ENCODE measurements at places on chromosomes 7 and 10.
A peak's percentile ranks its signal among the peaks of the same experiment; 100 is the strongest.

DNA sequence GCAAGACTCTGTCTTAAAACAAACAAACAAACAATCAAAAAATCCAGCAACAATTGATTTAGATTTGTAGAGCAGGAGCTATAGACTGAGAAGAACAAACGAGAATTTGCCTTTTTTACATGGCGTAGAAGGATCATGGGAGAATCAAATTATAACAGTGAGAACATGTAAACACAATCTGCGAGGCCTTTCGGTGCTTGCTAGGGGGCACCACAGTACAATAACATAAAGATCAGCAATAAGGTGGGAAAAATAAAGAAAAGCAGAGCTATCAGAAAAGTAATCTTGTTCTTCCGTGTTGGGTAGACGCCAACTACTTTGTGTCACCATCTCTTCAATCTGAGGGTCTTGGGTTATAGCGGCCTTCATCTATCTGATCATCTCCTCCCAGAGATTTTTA is 82.2 kb downstream of the NOD1 start:
- no peak for DNase-seq
- no peak overlapping the region for H3K4me3 ChIP-seq
- H3K36me3 ChIP-seq, result no peaks in the 10 kb centered on the region
- no peaks in the 10 kb centered on the region for H3K4me1 ChIP-seq

DNA sequence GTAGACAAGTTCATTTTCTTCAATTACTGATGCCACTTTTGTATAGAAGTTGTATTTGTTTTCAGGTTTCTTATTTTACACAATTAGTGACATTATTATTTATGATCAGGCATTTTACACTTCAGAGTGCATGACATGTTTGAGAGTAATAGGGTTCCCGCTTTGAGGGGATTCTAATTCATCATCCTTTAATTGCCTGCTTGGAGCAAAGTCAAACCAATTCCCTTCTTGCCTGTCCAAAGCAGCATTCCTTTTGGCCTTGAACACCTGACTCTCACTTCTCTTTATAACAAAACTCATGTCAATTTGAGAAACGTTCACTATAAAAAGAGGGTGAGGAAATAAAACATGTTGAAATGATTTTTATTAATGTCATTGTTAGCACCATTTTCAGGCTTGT is 1149.4 kb downstream of the NXPH1 start:
- H3K4me1 ChIP-seq, result no peaks in the 10 kb centered on the region
- no peak for DNase-seq
- H3K4me3 ChIP-seq, result no peak overlapping the region
- H3K36me3 ChIP-seq, result no peaks in the 10 kb centered on the region
- H3K27ac ChIP-seq, result no peak overlapping the region

DNA sequence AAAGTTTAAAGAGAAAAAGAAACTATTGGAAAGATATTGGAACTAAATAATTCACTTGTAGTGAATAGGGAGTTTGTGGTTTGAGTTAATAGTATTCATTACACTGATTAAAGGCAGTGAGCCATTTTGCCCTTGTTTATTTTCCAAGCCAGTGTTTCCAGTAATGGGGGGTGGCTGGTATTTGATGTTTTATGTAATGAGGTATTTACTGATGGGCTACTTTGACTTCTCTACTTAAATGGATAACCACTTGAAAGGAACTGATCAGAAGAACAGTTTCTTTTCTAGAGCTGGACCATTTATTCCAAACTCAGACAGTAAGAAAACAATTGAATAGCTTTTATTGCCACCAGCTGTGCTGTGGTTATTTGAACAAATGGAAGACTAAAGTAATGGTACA is 227.0 kb upstream of the HDAC9 start:
- H3K4me1 ChIP-seq, result no peaks in the 10 kb centered on the region
- no peak overlapping the region for H3K4me3 ChIP-seq
- peaks cover 4% of the 10 kb centered on the region for H3K27me3 ChIP-seq
- DNase-seq, result no peak
- H3K36me3 ChIP-seq, result no peaks in the 10 kb centered on the region

- no peak for DNase-seq
- no peaks in the 10 kb centered on the region for H3K36me3 ChIP-seq
- no peak overlapping the region for H3K4me3 ChIP-seq
- H3K27ac ChIP-seq, result no peak overlapping the region
These were observed 92.8 kb downstream of the CHN2 start for GRCh38 chr7:29287366-29287765.

GRCh38 chr10:62583876-62584615 is 209.9 kb downstream of the ZNF365 start:
- no peaks in the 10 kb centered on the region for H3K27me3 ChIP-seq
- H3K4me1 ChIP-seq, result peaks cover 47% of the 10 kb centered on the region
- H3K4me3 ChIP-seq, result peak overlapping the region; percentile 24

GRCh38 chr10:71217266-71218045 is 5.1 kb downstream of the UNC5B start:
- DNase-seq, result no peak
- peak overlapping the region; percentile 64 for H3K27ac ChIP-seq
- H3K4me1 ChIP-seq, result peaks cover 23% of the 10 kb centered on the region

DNA sequence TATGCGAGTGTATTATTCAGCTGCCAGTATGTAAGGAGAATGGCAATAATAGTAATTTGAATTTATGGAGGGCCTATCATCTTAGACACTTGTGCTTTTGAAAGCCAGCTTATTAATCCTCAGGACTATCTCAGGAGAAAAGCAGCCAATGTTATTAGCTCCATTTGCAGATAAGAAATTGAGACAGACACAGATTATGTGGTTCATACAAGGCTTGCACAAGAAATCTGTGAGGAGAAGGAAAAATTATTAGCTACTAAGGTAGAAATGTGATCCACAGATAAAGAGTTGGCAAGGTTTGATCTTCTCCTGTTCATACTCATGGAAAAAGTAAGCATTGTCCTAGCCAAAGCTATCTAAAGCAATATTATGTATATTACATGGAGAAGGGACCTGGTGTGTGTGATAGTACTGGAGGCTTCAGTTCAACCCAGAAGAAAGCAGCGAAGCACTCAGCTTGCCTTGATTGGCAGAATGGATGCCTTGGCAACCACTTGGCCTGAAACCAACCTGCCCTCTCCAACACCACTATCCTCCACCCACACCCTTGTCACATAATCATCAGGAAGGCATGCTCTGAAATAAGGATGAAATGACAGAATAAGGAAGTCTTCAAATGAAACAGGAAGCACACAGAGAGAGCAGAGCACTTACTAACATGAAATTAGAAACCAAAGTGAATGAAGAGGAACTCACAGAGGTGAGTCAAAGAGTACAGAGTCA is 18.0 kb downstream of the MACC1 start:
- H3K27ac ChIP-seq, result peak overlapping the region; percentile 70
- DNase-seq, result no peak
- no peaks in the 10 kb centered on the region for H3K27me3 ChIP-seq
- no peak overlapping the region for H3K4me3 ChIP-seq
- peaks cover 25% of the 10 kb centered on the region for H3K4me1 ChIP-seq

DNA sequence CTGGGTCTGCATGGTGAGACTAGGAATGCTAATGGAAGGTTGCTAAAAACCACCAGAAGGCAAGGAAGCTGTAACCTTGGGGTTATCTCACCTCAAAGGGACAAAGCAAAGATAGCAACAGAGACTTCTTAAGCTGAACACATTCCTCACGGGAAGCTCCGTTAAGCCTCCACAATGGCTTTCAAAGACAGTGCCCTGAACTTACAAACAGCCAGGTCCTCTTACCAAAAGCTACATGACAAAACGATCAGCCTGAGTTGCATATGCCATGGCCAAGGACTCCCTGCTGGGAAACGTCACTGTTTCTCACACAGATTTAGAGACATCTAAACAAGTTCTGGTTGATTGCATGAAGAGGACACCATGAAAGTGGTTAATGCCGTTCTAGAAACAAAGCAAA is 52.7 kb downstream of the HTR5A start:
- no peaks in the 10 kb centered on the region for H3K4me1 ChIP-seq
- no peaks in the 10 kb centered on the region for H3K27me3 ChIP-seq
- no peak overlapping the region for H3K27ac ChIP-seq
- no peak overlapping the region for H3K4me3 ChIP-seq
- no peaks in the 10 kb centered on the region for H3K36me3 ChIP-seq
- DNase-seq, result no peak

- no peaks in the 10 kb centered on the region for H3K4me1 ChIP-seq
- DNase-seq, result no peak
- peaks cover 17% of the 10 kb centered on the region for H3K27me3 ChIP-seq
- no peak overlapping the region for H3K27ac ChIP-seq
These were observed 629.3 kb downstream of the IPMK start for GRCh38 chr10:57638411-57638810.

DNA sequence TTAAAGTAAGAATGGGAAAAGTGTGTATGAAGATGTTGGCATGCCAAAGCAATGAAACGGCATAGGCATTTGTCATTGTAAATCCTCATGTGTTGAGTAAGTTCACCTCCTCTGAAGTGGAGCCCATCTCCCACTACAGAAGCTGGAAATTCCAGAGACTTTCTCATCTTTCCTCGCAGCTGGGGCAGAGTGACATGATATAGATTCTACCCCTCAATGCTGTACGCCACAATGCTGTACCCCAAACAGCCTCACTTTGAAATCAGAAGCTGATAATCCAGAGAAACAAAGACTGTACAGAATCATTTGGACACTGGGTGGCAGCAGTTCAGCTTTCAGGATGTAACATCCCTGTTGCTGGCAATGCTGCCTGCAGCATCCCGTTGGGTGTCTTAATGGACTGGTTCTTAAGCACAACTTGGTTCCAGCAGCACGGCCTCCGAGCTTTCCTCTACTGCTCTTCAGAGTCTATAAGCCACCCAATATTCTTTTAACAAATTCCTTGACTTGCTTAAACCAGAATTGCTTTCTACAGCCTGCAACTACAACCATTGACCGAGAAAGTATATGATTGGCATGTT is 18.8 kb downstream of the ZC3HAV1L start:
- DNase-seq, result no peak
- H3K27me3 ChIP-seq, result peaks cover 12% of the 10 kb centered on the region
- no peaks in the 10 kb centered on the region for H3K36me3 ChIP-seq
- no peak overlapping the region for H3K27ac ChIP-seq

DNA sequence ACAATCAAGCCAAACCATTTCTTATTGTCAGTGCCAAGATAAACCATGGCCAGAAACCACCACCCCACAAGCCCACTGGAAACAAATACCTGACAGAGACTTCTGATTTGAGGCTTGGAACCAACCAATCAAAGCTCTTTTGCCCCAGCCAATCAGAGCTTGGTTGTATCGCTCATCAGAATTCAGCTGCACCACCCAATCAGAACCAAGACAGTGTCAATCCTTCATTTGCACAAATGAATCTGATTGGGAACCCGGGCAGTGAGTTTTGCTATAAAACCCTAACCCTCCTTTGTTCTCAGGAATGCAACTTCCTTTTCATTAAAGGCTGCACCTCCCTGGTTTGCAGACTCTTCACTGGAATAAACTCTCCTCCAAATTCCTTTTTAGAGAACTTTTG is 87.4 kb downstream of the ELAPOR2 start:
- H3K4me1 ChIP-seq, result peaks cover 12% of the 10 kb centered on the region
- no peak overlapping the region for H3K4me3 ChIP-seq
- H3K36me3 ChIP-seq, result peaks cover 3% of the 10 kb centered on the region

DNA sequence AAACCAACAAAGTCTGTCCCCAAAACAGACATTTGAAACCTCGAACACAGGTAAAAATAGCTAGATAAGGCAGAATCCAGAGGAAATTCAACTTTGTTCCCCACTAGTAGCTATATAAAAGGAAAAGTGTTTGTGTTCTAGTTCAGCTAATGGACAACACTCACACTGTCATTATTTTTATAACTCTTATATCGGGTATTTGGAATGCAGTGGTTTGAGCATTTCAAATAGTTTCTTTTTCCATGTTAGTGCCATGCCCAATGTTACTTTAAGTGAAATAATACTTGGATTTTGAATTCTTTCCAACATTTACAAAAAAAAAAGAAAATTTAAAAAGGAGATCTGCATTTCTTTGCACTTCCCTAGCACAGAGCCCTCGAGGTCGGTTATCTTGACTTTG is 213.6 kb downstream of the DOCK4 start:
- H3K27me3 ChIP-seq, result no peaks in the 10 kb centered on the region
- peak overlapping the region; percentile 75 for H3K27ac ChIP-seq
- H3K36me3 ChIP-seq, result peaks cover 23% of the 10 kb centered on the region
- peaks cover 25% of the 10 kb centered on the region for H3K4me1 ChIP-seq

DNA sequence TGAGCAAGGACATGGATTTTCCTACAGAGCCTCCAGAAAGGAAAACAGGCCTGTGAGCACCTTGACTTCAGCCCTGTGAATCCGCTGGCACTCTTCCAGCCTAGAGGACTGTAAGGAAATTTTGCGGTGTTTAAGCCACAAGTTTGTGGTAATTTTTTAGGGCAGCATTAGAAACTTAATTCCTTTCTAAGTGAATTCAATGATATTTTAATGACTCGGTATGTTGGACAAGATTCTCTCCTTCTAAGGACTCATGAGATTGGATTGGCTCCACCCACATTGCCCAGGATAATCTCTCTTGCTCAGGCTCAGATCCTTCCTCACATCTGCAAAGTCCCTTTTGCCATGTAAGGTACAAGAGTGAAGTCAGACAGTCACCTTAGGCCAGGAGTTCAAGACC is 4.5 kb downstream of the LYZL2 start:
- H3K27me3 ChIP-seq, result peaks cover 9% of the 10 kb centered on the region
- H3K36me3 ChIP-seq, result no peaks in the 10 kb centered on the region
- no peaks in the 10 kb centered on the region for H3K4me1 ChIP-seq
- DNase-seq, result no peak

DNA sequence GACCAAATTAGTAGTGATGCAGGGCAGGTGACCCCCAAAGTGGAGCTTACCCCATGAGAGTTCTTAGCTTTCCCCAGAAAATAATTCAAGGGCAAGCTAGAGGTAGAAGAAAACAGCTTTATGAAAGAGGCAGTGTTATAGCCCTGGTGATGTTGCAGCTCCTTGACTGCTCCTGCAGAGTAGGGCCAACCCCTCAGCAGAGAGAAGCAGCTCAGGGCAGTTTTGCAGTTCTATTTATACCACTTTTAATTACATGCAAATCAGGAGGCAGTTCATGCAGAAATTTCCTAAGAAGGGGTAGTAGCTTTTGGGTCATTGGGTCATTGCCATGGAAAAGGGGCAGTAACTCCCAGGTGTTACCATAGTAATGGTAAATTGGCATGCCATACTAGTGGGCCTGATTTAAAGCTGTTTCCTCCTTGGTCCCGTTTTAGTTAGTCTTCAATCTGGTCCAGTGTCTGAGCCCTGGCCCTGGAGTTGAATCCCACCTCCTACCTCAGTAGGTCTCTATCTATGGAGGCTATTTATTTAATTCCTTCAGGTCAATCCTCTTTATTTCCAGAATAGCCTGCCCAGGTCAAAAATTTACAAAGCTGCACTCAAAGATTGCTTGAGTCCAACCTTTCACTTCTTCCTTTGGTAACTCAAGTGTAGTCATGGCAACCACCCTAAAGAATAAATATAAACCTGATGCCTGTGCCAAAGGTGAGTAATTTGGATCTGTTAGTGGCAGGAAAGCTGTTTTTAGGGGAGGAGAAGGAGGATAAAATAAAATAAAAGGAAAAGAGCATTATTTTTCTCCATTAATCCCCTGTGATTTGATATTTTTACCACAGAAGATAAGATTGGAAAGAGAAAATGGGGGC is 29.5 kb downstream of the PLXDC2 start:
- peaks cover 25% of the 10 kb centered on the region for H3K4me1 ChIP-seq
- no peaks in the 10 kb centered on the region for H3K27me3 ChIP-seq
- no peak overlapping the region for H3K27ac ChIP-seq
- H3K4me3 ChIP-seq, result no peak overlapping the region
- DNase-seq, result no peak

GRCh38 chr7:94393246-94394108 is 1.2 kb upstream of the COL1A2 start:
- H3K27ac ChIP-seq, result peak overlapping the region; percentile 99
- no peaks in the 10 kb centered on the region for H3K27me3 ChIP-seq
- no peak for DNase-seq
- peaks cover 42% of the 10 kb centered on the region for H3K4me1 ChIP-seq
